ENCODE measurements at places on chromosomes 11 and 22.

GRCh38 chr11:24206030-24206429 is 290.8 kb upstream of the LUZP2 start:
- DNase-seq = no peak

GRCh38 chr11:45676522-45677095 is 11.2 kb upstream of the CHST1 start:
- no peak for DNase-seq

GRCh38 chr11:123251657-123252344 is 56.8 kb upstream of the CLMP start:
- no peak for DNase-seq

DNA sequence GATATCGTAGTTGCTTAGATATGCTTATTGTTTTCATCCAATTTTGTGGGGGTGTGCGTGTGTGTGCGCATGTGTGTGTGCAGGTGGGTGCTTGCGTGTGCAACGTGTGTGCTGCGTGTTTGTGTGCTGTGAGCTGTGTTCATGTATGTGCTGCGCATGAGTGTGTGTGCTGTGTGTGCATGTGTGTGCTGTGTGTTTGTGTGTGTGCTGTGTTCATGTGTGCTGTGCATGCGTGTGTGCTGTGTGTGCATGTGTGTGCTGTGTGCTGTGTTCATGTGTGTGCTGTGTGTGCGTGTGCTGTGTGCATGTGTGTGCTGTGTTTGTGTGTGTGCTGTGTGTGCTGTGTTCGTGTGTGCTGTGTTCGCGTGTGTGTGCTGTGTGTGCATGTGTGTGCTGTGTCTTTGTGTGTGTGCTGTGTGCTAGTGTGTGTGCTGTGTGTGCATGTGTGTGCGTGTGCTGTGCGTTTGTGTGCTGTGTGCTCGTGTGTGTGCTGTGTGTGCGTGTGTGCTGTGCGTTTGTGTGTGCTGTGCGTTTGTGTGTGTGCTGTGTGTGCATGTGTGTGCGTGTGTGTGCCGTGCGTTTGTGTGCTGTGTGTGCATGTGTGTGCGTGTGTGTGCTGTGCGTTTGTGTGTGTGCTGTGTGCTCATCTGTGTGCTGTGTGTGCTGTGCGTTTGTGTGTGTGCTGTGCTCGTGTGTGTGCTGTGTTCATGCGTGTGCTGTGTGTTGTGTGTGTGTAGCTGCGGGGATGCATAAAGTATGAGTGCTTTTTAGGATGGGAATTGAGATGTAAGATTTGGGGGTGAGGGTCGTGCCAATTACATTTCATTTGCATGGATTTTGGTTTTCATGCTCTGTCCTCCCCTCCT is 7.6 kb downstream of the IGF2 start:
- no peak for DNase-seq

- DNase-seq = no peak
Measured at GRCh38 chr11:115845872-115846271, 341.7 kb upstream of the CADM1 start.

GRCh38 chr22:39101226-39101625 is 4.2 kb downstream of the APOBEC3H start:
- DNase-seq = no peak

- DNase-seq = no peak
Measured at GRCh38 chr11:83641511-83641910, 355.3 kb upstream of the CCDC90B start.

GRCh38 chr22:18066181-18066859 is 11.5 kb upstream of the PEX26 start:
- DNase-seq = no peak

GRCh38 chr11:119332111-119332765 is 2.1 kb upstream of the RNF26 start:
- no peak for DNase-seq

- DNase-seq = no peak
Measured at GRCh38 chr22:36371920-36372319, 15.8 kb downstream of the MYH9 start.

GRCh38 chr11:73463359-73463758 is 87.2 kb downstream of the RELT start:
- no peak for DNase-seq

DNA sequence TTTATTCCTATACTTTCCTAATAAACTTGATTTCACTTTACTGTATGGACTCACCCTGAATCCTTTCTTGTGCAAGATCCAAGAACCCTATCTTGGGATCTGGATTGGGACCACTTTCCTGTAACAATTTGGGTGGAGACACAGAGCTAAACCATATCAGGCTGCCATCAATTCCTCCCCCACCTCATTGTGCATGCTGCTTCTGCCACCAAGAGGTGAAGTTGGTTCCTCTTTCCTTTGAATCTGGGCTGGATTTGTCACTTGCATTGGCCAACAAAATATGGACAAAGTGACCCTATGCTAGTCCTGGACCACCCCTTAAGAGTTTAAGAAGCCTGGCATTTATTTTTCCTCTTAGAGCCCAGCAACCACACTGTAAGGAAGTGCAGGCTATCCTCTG is 39.4 kb upstream of the CEP295 start:
- no peak for DNase-seq

DNA sequence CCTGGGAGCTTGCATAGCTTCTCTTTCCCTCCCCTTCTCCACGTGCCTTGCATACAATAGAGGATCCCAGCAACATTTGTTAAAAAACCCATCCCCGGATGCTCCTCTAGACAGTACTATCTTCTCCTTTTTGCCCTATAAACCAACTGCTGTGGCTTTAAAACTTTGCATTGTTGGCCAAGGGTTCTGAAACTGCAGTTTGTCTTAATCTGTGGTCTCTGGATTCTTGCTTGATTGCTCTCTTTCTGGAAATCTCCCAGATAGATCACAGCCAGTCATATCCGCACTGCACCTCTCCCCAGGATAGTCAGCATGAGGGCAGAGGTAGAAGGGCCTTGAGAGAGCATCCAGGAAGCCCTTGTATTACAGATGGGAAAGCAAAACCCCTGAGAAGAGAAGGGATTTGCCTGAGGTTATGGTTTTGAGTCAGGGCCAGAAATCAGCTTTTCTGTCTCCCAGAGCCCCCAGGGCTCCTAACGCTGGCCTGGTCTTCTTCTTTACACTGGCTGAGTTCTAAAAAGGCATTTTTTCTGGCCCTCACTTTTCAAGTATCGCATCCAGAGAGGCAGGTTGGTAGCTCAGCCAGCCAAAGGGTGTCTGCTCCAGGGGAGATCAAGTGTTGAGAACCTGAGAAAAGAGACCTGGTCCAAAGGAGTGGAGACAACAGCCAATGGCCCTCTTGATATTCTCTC is 70.6 kb downstream of the ADM start:
- no peak for DNase-seq

DNA sequence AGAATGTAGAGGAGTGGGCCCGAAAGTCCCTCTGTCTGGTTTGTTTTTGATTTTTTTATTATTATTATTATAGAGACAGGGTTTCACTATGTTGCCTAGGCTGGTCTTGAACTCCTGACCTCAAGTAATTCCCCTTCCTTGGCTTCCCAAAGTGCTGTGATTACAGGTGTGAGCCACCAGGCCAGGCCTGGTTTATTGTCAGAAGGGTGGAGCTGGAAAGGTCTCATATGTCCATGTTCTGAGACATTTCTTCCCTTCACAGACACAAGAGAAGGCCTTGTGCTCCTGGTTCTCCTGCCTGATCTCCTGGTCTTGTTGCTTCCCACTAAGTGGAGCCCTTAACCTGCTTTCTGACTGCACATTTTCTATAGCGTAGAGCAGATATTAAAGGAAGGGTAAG is 46.0 kb upstream of the CLPB start:
- DNase-seq = no peak

DNA sequence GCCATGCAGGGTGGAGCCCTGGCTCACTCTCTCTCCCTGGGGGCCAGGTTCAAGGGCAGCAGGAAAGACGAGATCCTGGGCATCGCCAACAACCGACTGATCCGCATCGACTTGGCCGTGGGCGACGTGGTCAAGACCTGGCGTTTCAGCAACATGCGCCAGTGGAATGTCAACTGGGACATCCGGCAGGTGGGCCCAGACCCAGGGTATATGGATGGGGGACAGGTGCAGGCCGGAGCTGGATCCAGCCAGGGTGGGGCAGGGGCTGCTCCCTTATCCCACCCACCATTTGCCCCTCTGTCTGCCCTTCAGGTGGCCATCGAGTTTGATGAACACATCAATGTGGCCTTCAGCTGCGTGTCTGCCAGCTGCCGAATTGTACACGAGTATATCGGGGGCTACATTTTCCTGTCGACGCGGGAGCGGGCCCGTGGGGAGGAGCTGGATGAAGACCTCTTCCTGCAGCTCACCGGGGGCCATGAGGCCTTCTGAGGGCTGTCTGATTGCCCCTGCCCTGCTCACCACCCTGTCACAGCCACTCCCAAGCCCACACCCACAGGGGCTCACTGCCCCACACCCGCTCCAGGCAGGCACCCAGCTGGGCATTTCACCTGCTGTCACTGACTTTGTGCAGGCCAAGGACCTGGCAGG is 2.9 kb downstream of the TRPT1 start:
- no peak for DNase-seq

DNA sequence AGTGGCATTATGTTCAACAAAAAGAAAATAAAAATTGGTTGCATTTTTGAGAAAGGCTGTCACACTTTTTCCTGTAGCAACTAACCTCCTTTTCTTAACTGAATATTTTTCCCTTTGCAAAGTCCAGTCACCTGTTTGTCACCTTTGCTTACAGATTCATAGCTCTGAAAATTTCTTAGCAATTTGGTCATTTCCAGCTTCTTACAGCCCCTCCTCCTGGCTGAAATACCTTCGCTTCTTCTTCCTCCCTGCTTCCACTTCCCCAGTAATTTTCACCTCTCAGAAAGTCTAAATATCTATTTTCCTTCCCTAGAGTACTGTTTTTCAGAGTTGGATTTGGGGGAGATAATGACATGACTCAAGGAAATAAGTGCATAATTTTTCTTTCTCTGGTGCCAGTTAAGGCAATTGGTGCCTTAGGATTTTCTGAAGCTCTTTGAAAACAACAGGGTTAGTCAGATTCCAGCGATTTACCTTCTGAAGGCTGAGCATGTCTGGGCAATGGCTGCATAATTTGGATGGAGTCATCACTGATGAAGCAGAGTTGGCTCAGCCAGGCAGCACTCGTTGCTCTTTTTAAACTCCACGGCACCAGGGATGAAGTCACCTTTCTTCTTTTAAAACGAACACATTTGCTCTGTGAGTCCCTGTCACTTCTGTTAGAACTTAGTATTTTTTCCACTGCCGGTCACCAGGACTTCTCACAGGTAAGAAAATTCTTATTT is 62.1 kb upstream of the AMOTL1 start:
- no peak for DNase-seq

DNA sequence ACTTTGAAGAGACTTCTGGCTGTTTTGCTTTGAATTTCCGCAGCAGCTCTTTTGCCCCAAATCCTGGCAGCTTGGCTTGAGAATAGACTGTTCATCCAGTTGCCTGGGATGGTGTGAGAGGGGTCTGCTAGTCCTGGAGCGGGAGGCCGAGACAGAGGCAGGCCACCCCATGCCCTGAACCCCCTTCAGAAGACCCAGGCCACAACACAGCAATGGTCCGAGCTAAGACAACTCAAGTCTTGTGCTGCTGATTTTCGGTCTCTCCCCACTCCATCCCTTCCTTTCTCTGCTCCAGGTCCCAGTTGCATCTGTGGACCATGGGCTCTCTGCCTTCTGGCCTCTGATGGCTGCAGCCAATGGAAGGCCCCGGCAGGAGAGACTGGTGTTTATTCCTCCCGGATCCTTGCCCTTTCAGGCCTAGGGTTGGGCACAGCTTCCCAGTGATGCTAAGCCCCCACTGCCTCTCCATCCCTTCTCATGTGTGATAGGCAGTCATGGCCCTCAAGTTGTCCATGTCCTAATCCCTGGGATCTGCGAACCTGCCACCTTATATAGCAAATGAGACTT is 31.9 kb upstream of the TP53I11 start:
- DNase-seq = no peak

DNA sequence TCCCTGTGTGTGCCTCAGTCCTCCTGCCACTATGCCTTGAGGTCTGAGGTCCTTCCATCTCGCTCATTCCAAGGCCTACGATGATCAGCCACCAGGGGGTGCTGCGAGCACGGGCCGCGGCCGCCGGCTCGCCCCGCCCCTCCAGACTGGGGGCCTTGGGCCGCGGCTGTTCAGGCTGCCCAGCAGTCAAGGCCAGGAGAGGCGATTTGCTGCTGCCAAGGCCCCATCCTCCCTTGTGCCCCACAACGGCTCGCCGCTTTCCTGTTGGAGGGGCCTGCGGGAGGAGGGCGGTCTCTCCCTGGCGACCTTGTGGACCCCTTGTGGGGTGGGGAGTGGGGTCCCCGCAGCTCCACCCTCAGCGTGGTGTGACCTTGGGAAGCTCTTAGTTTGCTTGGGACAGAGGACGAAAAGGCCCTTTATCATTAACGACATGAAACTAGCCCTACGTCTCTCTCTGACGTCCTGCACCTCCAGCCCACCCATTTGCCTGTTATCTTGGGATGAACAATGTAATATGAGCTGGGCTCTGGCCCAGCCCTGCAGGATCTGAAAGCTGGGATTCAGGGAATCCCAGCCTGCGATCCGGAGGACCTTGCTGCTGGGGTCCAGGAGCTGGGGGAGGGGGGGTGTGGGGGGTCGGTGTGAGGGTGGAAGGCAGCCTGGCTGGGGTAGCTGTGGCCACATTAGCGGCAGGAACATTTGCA is 5.3 kb upstream of the GALR3 start:
- DNase-seq = peak; percentile 92

- no peak for DNase-seq
Measured at GRCh38 chr11:16917941-16918340, 96.3 kb downstream of the PLEKHA7 start.

DNA sequence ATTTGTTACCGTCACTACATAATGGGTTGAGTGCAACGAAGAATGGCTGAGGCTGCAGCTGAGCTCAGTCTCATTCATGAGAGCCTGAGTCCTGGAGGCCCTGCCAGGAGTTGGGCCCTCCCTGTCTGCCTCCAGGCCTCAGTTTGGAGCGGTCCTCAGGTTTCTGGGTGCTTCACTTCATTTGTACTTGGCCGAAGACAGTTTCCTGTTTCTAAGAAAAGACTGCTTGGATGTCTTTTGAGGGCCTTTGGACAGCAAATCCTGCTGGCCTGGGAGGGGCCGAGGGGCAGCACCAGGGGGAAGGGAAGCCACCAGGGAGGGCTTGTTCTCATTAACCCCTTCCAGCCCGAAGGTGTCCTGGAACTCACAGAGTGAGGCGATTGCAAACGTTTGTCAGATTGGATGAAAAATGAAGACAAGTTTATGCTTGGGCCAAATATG is 163.1 kb downstream of the ETS1 start:
- no peak for DNase-seq

DNA sequence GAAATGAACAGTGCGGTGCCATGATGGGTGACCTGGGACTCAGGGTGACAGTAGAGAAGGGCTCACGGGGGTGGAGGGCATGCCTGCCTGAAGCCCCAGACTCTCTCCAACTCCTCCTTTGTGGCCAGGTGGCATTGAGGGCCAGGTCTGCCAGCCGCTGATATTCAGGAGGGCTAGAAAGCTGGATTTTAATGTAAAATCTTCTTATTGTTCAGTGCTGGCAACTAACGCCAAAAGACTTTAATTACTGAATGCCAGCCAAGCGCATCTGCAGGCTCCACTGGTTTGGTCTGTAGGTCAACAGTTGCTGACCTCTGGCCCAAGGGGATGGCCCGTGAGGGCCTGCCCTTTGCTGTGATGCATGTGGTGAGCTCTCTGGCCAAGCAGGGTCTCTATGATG is 10.3 kb downstream of the MRGPRG start:
- DNase-seq = no peak

GRCh38 chr22:48979482-48979881 is 848.2 kb downstream of the BRD1 start:
- DNase-seq = no peak

- no peak for DNase-seq
Measured at GRCh38 chr11:115705200-115705599, 201.0 kb upstream of the CADM1 start.

GRCh38 chr22:24873226-24873625 is 67.2 kb downstream of the SGSM1 start:
- no peak for DNase-seq
